Memory B cell (primary cell): ENCODE measurements at places on chromosomes 13 and 19.
A peak's percentile ranks its signal among the peaks of the same experiment; 100 is the strongest.

DNA sequence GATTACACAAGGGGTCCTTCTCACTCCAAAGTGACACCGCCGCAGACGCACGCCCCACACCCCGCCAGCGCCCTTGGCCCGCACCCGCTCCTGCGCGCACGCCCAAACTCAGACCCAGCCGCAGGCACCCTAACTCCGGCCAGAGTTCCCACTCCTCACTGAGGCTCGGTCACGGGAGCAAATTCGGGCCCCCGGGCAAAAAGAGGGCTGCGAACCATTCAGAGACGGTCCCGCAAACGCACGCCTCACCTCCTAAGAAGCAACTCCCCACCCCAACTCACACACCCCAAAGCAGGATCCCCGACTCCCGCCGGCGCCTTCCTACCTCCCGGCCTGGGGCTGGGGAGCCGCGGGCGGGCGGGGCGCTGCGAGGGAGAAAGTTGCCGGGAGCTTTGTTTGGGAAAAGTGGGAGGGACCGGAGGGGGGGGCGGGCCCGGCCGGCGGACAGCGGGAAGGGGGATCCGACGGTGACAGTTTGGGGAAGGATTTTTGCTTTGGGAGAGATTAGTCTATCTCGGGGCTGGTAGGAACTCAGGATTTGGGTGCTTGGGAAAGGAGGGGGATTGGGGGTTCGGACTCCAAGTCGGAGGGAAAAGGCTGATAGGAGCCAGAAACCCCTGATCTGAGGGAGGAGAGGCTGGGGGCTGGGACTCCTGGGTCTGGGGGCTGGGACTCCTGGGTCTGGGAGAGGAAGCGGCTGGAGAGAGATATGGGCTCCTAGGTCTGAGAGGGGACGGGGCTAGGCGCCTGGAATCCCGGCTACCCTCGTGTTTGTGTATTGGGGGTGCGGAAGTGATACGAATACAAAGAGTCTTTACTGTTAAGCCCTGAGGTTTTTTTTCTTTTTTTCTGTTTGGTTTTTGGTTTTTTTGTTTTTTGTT, at the start of gene TEAD2:
TSS of gene TEAD2 (minus strand) at position 369 of the 881 bp plus-strand sequence. CDS start 2,341 bp downstream, outside the sequence.
- H3K4me1 ChIP-seq: peaks cover 26% of the 10 kb centered on the region
- DNase-seq: peak; percentile 51

DNA sequence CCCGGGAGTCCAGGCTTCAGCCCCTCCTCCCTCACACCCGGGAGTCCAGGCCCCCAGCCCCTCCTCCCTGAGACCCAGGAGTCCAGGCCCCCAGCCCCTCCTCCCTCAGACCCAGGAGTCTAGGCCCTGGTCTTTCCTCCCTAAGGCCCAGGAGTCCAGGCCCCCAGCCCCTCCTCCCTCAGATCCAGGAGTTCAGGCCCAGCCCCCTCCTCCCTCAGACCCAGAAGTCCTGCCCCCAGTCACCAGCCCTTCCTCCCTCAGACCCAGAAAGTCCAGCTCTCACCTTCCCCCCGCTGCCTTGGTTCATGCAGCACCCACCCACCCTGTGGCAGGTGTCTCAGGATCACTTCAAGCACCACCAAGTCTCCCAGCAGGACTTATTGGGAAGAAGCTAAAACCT, 14.1 kb downstream of the CYTH2 start:
- H3K4me1 ChIP-seq: peaks cover 12% of the 10 kb centered on the region
- H3K36me3 ChIP-seq: no peaks in the 10 kb centered on the region
- DNase-seq: no peak
- peaks cover 7% of the 10 kb centered on the region for H3K27me3 ChIP-seq

- no peak for DNase-seq
- H3K4me1 ChIP-seq: peaks cover 21% of the 10 kb centered on the region
- H3K36me3 ChIP-seq: no peaks in the 10 kb centered on the region
- H3K4me3 ChIP-seq: no peak overlapping the region
- peaks cover 11% of the 10 kb centered on the region for H3K27me3 ChIP-seq
Measured at GRCh38 chr19:3129112-3129511, 6.7 kb upstream of the GNA15 start.

DNA sequence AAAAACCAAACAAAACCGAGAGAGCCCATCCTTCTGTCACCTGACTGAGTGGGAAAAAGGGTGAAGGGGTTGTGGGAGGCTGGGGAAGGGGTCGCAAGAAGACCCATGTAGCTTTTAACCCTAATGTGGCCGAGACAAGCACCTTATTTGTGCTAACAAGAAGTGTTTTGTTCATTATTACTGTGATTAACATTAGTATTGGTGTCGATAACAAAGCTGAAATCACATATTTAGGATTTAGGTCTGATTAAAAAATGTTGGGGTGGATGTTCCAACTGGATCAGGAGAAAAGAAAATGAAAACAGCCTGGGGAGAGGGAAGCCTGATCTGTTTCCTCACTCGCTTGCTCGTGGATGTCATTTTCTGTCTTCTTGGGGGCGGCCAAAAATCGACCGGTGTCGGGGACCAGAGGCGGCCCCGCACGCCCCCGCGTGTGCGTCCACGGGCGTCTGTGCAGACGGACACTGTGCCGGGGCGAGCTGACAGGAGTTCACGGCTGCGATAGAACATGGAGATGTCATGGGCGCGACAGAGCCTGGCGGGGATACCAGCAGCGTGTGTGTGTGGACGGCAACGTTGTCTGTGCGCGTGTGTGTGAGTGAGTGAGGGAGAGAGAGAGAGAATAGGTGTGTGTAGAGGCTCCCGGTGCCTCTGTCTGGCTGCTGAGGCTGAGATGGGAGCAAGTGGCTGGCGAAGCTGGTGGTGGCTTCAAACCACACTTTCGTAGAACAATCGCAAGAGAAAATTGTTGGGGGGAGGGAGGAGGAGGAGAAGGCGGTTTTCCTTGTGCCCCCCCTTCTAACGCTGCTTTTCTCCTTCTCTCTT, 29.1 kb downstream of the NFIX start:
- peaks cover 24% of the 10 kb centered on the region for H3K27me3 ChIP-seq
- H3K36me3 ChIP-seq: peaks cover 1% of the 10 kb centered on the region

GRCh38 chr13:107866032-107866940, 349.1 kb downstream of the LIG4 start:
- DNase-seq: no peak
- no peak overlapping the region for H3K4me3 ChIP-seq
- H3K27ac ChIP-seq: no peak overlapping the region

DNA sequence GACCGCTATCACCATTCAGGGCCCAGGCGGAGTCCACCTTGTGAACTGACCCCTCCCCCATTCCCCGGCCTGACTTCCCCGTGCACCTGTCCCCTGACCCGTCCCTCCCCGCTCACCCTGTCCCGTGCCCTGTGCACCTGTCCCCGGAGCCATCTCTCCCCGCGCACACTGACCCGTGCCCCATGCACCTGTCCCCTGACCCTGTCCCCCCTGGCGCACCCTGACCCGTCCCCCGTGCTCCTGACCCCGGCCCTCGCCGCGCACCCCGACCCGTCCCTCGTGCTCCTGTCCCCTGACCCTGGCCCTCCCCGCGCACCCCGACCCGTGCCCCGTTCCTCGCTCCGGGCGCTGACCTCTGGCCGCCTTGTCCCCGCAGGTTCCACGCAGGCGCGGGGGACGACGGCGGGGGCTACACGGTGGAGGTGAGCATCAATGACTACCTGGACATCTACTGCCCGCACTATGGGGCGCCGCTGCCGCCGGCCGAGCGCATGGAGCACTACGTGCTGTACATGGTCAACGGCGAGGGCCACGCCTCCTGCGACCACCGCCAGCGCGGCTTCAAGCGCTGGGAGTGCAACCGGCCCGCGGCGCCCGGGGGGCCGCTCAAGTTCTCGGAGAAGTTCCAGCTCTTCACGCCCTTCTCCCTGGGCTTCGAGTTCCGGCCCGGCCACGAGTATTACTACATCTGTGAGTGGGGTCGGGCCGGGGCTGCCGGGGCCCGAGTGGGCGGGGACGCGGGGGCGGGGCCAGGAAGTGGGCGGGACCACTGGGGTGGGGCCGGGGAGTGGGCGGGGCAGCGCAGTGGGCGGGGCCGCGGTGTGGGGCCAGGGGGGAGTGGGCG, 9.7 kb downstream of the EFNA2 start:
- H3K27me3 ChIP-seq: peaks cover 14% of the 10 kb centered on the region
- no peak overlapping the region for H3K27ac ChIP-seq
- H3K4me3 ChIP-seq: no peak overlapping the region

GRCh38 chr19:1587872-1588271, 4.8 kb downstream of the MBD3 start:
- peaks cover 18% of the 10 kb centered on the region for H3K4me1 ChIP-seq
- no peak overlapping the region for H3K27ac ChIP-seq
- no peak overlapping the region for H3K4me3 ChIP-seq
- no peaks in the 10 kb centered on the region for H3K27me3 ChIP-seq

DNA sequence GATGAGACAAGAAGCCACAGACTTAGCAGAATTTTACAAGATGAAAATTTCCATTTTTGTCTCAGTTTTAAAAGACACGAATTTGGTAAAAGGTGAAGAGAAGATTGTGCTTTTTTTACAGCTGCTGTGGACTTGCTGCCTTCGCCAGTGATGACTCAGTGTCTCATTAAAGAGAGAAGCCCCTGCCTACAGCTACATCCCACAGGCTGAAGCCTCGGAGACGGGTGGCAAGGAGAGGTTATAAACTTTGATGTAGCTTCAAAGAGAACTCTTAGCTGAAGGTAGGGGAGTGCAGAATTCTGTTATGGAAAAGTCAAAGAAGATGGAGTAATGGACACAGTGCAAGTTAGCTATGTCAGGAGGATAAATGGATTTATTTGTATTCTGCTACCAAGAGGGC, 683.4 kb upstream of the ARGLU1 start:
- no peaks in the 10 kb centered on the region for H3K27me3 ChIP-seq
- DNase-seq: no peak
- H3K27ac ChIP-seq: no peak overlapping the region
- no peaks in the 10 kb centered on the region for H3K4me1 ChIP-seq
- no peaks in the 10 kb centered on the region for H3K36me3 ChIP-seq
- no peak overlapping the region for H3K4me3 ChIP-seq

DNA sequence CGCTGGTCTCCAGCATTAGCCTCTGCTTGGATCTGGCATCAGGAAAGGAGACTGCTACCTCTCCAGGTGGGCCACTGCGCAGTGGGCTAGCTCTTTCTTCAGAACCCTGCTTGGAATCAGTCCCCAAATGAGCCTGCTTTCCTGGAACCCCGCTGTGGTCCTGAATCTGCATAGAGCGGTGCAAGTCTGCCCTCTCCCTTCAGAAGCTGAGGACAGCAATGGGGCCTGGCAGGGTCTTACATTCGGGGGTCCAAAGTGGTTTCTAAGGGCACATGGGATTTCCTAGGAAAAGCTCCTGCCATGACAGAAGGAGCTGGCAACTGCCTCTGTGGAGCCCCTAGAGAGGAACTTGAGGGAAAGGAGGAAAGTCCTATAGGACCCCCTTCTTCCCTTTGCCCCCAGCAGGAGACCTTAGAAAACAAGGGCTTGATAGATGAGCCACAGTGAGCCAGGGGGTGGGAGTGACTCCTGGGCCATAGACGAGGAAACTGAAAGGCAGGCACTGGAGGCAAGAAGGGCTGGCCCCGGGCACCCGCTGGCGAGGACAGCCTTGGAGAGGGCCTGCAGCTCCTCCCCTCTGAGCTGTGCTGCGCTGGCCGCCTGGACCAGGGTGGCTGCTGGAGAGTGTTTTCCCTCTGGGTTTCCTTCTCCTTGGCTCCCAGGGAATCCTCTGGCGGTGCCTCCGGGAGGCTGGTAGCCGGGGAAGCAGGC, 1.4 kb upstream of the VSTM2B start:
- H3K27me3 ChIP-seq: peaks cover 29% of the 10 kb centered on the region
- DNase-seq: no peak
- H3K27ac ChIP-seq: no peak overlapping the region
- H3K4me3 ChIP-seq: no peak overlapping the region

DNA sequence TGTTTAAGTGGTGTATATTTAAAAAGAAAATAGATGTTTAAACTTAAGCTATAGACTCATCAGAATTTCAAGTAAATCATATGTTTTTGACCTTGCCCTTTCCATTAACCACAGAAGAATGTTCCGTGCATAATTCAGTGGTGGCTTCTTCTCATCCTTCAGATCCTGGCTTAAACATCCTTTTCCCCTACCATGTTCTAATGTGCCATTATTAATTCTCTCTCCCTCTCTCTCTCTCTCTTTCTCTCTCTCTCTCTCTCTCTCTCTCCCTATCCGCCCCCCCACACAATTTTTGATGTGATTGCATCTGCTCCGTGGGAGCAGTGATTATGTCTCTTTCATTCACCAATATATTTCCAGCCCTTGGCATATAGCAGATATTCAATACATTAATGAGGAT, 116.4 kb downstream of the DCLK1 start:
- no peak overlapping the region for H3K4me3 ChIP-seq
- H3K4me1 ChIP-seq: no peaks in the 10 kb centered on the region
- DNase-seq: no peak

GRCh38 chr19:581399-582111, 8.1 kb upstream of the HCN2 start:
- peaks cover 6% of the 10 kb centered on the region for H3K4me1 ChIP-seq
- peaks cover 9% of the 10 kb centered on the region for H3K36me3 ChIP-seq
- peak; percentile 10 for DNase-seq

- H3K4me3 ChIP-seq: no peak overlapping the region
- no peaks in the 10 kb centered on the region for H3K4me1 ChIP-seq
- no peak for DNase-seq
- H3K27ac ChIP-seq: no peak overlapping the region
- H3K27me3 ChIP-seq: no peaks in the 10 kb centered on the region
- peaks cover 31% of the 10 kb centered on the region for H3K36me3 ChIP-seq
Measured at GRCh38 chr13:23729531-23729930, 159.3 kb downstream of the TNFRSF19 start.

- no peak overlapping the region for H3K27ac ChIP-seq
- peaks cover 21% of the 10 kb centered on the region for H3K27me3 ChIP-seq
- no peak for DNase-seq
- H3K4me3 ChIP-seq: no peak overlapping the region
Measured at GRCh38 chr19:46472592-46472991, 1.2 kb upstream of the PNMA8A start.

DNA sequence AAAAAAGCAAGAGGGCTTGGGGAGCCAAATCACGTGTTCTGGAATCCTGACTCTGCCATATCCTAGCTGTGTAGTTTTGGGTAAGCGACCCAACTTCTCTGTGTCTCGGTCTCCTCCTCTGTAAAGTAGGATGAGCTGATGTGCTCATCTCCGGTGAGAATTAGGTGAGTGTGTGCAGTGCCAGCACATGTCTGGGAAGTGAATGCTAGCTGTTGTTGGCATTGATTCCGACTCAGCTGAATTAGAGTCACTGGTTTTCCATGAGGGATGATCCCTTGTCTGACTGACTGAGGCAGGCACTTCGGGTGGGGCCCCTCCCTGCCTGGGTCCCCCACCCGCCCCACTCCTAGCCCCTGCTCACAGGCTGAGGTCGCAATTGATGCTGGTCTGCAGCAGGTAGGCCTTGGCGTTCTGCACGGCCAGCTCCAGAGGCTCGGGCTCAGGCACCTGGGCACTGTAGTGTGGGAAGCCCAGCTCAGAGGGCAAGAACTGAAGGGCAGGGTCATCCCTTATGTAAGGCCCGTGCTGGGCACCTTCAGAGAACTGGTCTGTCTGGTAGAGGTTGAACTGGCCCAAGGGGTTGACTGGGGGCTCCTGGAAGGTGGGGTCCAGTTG, 835 bp downstream of the RSPH6A start:
- no peak overlapping the region for H3K4me3 ChIP-seq
- H3K27ac ChIP-seq: no peak overlapping the region
- H3K36me3 ChIP-seq: no peaks in the 10 kb centered on the region
- peaks cover 4% of the 10 kb centered on the region for H3K27me3 ChIP-seq
- no peak for DNase-seq
